Sigmoid colon (tissue), 7 donors: ENCODE measurements at places on chromosomes 7 and 10. TPM values are rescaled to one million over a fixed set of nuclear protein-coding genes. Genes with fewer than 3 reads are reported as not detected.
A peak's percentile ranks its signal among the peaks of the same experiment; 100 is the strongest.

GRCh38 chr10:7400068-7400715 lies 10.6 kb downstream of the SFMBT2 start:
- DNase-seq: no peak
- H3K36me3 ChIP-seq: no peaks in the 10 kb centered on the region
- H3K4me3 ChIP-seq: no peak overlapping the region
- H3K27me3 ChIP-seq: no peaks in the 10 kb centered on the region
- H3K4me1 ChIP-seq: no peaks in the 10 kb centered on the region

GRCh38 chr10:71179382-71179781 lies 33.0 kb upstream of the UNC5B start:
- H3K36me3 ChIP-seq: no peaks in the 10 kb centered on the region
- no peak overlapping the region for H3K27ac ChIP-seq
- no peak overlapping the region for H3K4me3 ChIP-seq
- DNase-seq: no peak
- no peaks in the 10 kb centered on the region for H3K27me3 ChIP-seq

- H3K4me1 ChIP-seq: peaks cover 5% of the 10 kb centered on the region
- H3K27ac ChIP-seq: no peak overlapping the region
- H3K4me3 ChIP-seq: no peak overlapping the region
These were observed 27.3 kb upstream of the INHBA start for GRCh38 chr7:41730161-41730560.

DNA sequence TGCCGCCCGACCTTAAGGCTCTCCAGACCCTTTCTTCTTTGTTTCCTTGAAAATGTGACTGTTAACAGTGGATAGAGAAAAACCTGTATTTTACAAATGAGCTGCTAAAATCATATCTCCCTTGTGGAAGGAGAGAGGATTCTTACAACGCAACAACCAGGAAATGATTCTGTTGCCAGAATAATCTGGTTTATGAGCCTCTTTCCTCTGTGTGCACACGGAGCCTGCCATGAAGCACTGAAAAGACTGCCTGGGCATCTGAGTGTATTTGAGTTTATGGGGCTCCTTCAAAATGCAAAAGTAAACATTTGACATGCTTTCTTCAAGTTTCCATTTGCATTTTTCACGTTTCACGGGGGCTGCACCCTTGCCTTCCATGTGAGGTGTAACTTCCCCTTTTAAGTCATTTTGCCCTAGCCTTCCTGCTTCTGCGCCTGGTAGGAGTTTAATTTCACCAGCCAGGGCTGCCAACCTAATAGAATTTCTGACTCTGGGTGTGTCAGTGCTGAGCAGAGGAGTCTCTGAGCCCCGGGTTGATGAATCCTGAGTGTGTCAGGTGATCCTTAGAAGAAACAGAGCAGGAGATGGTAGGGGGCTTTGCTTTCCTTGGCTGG lies 101.2 kb downstream of the GRB10 start:
- H3K4me3 ChIP-seq: no peak overlapping the region
- H3K36me3 ChIP-seq: no peaks in the 10 kb centered on the region
- no peak for DNase-seq
- peak overlapping the region; percentile 91 for H3K27ac ChIP-seq
- no peaks in the 10 kb centered on the region for H3K4me1 ChIP-seq

DNA sequence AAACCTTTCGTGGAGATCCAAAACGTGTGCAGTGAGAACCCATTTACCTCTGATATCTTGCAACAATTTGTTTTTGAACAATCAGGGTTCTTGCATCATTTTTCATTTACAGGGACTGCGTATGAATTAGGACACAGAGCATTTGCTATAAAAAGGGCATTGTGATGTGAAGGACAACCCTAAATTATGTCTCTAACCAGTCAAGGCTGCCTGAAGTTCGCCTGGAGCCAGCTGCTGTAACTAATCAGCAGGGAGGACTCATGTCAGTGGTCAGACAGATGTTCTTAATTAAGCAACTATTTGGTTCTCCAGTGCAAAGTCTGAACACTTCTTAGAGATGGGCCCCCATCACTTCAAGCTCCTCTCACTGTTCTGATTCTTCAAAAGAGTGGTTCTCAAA lies 674.8 kb downstream of the KCNMA1 start:
- no peaks in the 10 kb centered on the region for H3K27me3 ChIP-seq
- no peak for DNase-seq
- no peak overlapping the region for H3K27ac ChIP-seq
- H3K36me3 ChIP-seq: no peaks in the 10 kb centered on the region
- H3K4me3 ChIP-seq: no peak overlapping the region

DNA sequence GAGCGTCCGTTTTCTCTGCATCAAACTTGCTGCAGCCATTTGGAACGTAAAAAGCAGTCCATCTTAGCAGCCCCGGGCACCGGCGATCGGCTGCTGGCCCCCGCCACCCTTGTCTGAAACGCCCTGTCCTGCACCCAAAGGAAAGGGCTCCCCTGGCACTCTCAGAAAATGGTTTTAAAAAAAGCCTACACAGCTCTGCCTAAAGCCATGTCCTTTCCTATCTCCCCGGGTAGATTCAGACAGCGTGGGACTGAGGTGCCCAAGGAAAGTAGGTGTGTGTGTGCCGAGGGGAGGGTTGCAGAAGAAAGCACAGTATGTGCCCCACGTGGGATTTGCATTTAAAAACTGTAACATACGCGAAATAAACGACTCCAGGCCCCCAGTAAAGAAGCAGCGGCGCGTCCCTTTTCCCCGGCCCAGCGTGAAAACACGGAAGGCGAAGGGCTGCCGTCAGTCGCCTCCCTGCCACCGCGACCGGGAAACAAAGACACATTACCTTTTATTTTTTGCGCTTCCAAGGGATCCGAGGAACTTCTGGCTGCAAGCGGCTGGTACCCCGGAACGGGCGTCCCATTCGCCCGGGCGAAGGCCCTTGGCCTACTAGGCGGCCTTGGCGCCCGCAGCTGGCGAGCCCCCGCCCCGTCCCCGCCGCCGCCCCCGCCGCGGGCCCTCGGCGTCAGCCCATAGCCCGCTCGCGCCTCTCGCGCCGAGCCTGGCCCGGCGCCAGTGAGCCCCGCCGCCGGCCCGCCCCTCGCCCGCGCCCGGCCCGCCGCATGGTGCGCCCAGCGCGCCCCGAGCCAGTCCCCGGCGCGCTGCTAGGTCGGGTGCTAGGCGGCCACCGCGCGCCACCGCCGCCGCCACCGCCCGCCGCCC lies 304.6 kb downstream of the PRPF18 start:
- peaks cover 12% of the 10 kb centered on the region for H3K27me3 ChIP-seq
- peak overlapping the region; percentile 70 for H3K27ac ChIP-seq
- no peaks in the 10 kb centered on the region for H3K36me3 ChIP-seq
- H3K4me1 ChIP-seq: peaks cover 18% of the 10 kb centered on the region

- H3K4me1 ChIP-seq: no peaks in the 10 kb centered on the region
- no peaks in the 10 kb centered on the region for H3K27me3 ChIP-seq
- no peaks in the 10 kb centered on the region for H3K36me3 ChIP-seq
- no peak overlapping the region for H3K4me3 ChIP-seq
- H3K27ac ChIP-seq: no peak overlapping the region
- DNase-seq: no peak
These were observed 50.6 kb downstream of the ADAMTS14 start for GRCh38 chr10:70722820-70723424.

GRCh38 chr7:77497079-77497478 lies 40.0 kb upstream of the PTPN12 start:
- no peaks in the 10 kb centered on the region for H3K36me3 ChIP-seq
- no peak overlapping the region for H3K27ac ChIP-seq
- no peaks in the 10 kb centered on the region for H3K4me1 ChIP-seq
- no peak overlapping the region for H3K4me3 ChIP-seq
- no peaks in the 10 kb centered on the region for H3K27me3 ChIP-seq

DNA sequence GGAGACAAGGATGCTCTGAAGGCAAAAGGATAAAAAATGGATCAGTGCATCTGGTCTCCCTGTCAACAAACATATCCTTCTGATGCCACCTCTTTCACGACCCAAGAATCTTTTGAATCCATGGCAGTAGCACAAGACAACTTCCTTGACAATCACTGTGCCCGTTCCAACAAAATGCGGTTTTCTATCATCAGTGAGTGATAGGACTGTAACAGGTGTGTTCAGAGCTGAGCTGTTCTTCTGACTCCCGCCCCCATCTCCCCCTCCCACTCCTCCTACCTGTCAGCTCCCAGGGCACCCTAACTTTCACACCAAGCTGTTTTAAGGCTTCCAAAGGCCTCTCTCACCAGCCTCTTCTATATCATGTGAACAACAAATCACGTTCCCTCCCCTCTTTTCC lies 74.8 kb downstream of the PARD3 start:
- H3K36me3 ChIP-seq: no peaks in the 10 kb centered on the region
- no peaks in the 10 kb centered on the region for H3K27me3 ChIP-seq
- H3K4me1 ChIP-seq: peaks cover 59% of the 10 kb centered on the region
- no peak for DNase-seq
- peak overlapping the region; percentile 5 for H3K4me3 ChIP-seq

GRCh38 chr10:105071980-105072379 lies 430.9 kb downstream of the SORCS3 start:
- no peak for DNase-seq
- no peak overlapping the region for H3K27ac ChIP-seq
- no peaks in the 10 kb centered on the region for H3K4me1 ChIP-seq
- no peak overlapping the region for H3K4me3 ChIP-seq
- no peaks in the 10 kb centered on the region for H3K36me3 ChIP-seq
- H3K27me3 ChIP-seq: no peaks in the 10 kb centered on the region

GRCh38 chr10:120051671-120052070 lies 159.1 kb downstream of the SEC23IP start:
- no peaks in the 10 kb centered on the region for H3K36me3 ChIP-seq
- H3K4me3 ChIP-seq: no peak overlapping the region
- no peak overlapping the region for H3K27ac ChIP-seq
- H3K4me1 ChIP-seq: no peaks in the 10 kb centered on the region
- DNase-seq: no peak

- no peaks in the 10 kb centered on the region for H3K36me3 ChIP-seq
- H3K27me3 ChIP-seq: no peaks in the 10 kb centered on the region
- H3K4me3 ChIP-seq: peak overlapping the region; percentile 67
- DNase-seq: peak; percentile 76
These were observed 947 bp downstream of the HOXA3 start for GRCh38 chr7:27151341-27151930.

DNA sequence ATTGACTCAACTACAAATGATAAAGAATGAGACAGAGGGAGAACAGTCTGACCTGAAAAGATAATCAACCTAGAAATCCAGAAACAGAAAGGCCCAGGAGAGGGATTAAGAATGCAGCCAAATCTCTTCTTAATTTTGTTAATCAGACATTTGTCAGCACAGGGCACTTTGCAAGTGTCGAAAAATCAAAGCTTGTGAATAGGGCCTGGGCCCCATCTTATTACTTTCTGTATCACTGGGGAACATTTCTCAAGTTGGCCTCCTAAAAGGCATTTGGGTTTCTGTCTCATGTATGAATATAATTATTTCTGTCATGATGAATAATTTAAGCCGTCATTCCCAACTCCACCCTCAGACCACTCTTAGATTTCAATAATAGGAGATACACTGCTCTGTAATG lies 308.4 kb upstream of the PRKCQ start:
- H3K4me1 ChIP-seq: no peaks in the 10 kb centered on the region
- H3K27me3 ChIP-seq: no peaks in the 10 kb centered on the region
- H3K4me3 ChIP-seq: no peak overlapping the region
- no peak for DNase-seq

GRCh38 chr10:74081941-74082718 lies 68.5 kb downstream of the AP3M1 start:
- no peak overlapping the region for H3K27ac ChIP-seq
- H3K27me3 ChIP-seq: no peaks in the 10 kb centered on the region
- no peak for DNase-seq
- peaks cover 54% of the 10 kb centered on the region for H3K4me1 ChIP-seq
- peaks cover 14% of the 10 kb centered on the region for H3K36me3 ChIP-seq

GRCh38 chr10:348456-348855 lies 213.2 kb downstream of the ZMYND11 start:
- no peaks in the 10 kb centered on the region for H3K27me3 ChIP-seq
- DNase-seq: peak; percentile 49
- no peaks in the 10 kb centered on the region for H3K4me1 ChIP-seq

DNA sequence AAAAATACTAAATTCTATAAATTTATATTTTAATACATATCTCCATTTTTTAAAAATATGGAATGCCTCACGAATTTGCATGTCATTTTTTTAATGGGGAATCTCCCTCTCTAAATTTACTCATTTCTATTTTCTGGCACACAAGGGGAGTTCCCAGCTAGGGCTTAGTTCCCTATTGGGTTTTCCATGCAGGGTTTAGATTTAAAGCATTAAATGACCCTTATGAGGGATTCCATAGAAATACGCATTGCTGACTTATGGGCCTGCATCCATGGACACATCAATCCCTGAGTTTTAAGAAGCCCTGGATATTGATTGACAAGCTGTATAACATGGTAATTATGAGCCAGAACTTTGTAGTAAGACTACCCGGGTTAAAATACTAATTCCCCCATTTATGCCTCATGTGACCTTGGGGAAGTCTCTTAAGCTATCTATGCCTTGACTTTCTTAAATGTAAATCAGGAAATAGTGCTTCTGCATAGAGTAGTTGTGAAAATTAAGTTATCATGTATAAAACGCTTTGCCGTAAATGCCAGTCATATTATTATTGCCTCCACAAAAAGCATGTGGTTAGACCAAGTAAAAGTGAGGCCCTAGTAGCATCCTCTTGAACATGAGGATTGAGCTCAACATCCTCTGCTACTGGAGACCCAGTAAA lies 78.8 kb upstream of the ANKRD1 start:
- no peaks in the 10 kb centered on the region for H3K4me1 ChIP-seq
- H3K36me3 ChIP-seq: no peaks in the 10 kb centered on the region
- DNase-seq: no peak
- no peak overlapping the region for H3K4me3 ChIP-seq

The SRI gene
- 80.9 TPM for total RNA-seq

The UBTD1 gene
- 6.9 TPM for total RNA-seq

The MOGAT3 gene
- total RNA-seq: not detected

The LEP gene
- not detected for total RNA-seq

The ALOX5 gene
- 25.3 TPM for total RNA-seq

The CYP3A7 gene
- not detected for total RNA-seq

The FAM180A gene
- total RNA-seq: 4.3 TPM

The PNLIPRP3 gene
- not detected for total RNA-seq

The PRPF18 gene
- total RNA-seq: 25.8 TPM
